ENCODE measurements at places on chromosomes 1 and 21. TPM values are rescaled to one million over a fixed set of nuclear protein-coding genes. Genes with fewer than 3 reads are reported as not detected.

FCRLA gene
- 0.35 TPM for total RNA-seq

SLC30A2 gene
- total RNA-seq, result 0.93 TPM

RGS16 gene
- 8.2 TPM for total RNA-seq

FNBP1L gene
- 32.7 TPM for total RNA-seq

VWA1 gene
- 32.9 TPM for total RNA-seq

ATP1B1 gene
- total RNA-seq, result 8.3 TPM

IFI44L gene
- total RNA-seq, result 2.6 TPM

VSIG8 gene
- total RNA-seq, result not detected

DCDC2B gene
- not detected for total RNA-seq

NRIP1 gene
- 75.4 TPM for total RNA-seq
